ENCODE measurements at places on chromosomes 2 and 18. TPM values are rescaled to one million over a fixed set of nuclear protein-coding genes. Genes with fewer than 3 reads are reported as not detected.

DNA sequence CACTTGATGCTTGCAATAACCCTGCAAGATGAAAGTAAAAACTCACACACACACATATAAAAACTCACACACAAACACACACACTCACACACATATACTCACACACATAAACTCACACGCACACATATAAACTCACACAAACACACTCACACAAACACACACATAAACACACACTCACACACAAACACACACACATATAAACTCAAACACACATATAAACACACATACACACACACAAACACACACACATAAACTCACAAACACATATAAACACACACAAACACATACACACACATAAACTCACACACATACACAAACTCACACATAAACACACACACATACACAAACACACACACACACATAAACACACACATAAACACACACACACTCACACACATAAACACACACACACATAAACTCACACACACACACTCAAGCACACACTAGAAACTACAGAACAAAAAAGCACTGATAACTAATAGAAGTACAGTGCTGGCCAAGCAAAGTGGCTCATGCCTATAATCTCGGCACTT, 117.7 kb upstream of the TEKT4 start:
- H3K36me3 ChIP-seq: no peaks in the 10 kb centered on the region
- DNase-seq: no peak
- H3K4me1 ChIP-seq: no peaks in the 10 kb centered on the region
- H3K4me3 ChIP-seq: no peak overlapping the region

Gene TNFRSF11A
- total RNA-seq: 4.5 TPM

DNA sequence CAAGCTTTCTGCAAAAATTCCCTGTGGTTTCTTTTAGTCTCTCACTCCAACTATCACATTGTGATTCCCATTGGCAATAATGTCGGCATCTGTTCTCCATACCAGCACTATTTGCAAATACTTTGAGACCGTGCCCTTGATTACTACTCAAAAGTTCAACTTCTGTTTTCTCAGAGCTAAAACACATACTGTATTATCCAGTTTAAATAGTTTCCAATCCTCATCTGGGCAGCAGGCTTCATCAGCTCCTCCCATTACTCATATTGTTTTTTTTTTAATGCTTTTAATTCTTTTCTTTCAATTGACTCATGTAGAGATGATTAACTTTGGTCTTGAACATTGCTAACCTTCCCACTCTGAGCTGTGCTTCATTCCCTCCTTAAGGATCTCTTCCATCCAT, 135.8 kb downstream of the METTL8 start:
- no peaks in the 10 kb centered on the region for H3K4me1 ChIP-seq
- H3K27me3 ChIP-seq: no peaks in the 10 kb centered on the region
- DNase-seq: no peak
- H3K27ac ChIP-seq: no peak overlapping the region
- H3K4me3 ChIP-seq: no peak overlapping the region

Gene GPR155
- total RNA-seq: 10.7 TPM

GRCh38 chr2:100846716-100847115, 26.8 kb downstream of the NPAS2 start:
- no peak overlapping the region for H3K27ac ChIP-seq
- no peaks in the 10 kb centered on the region for H3K4me1 ChIP-seq
- H3K36me3 ChIP-seq: no peaks in the 10 kb centered on the region
- H3K4me3 ChIP-seq: no peak overlapping the region
- no peaks in the 10 kb centered on the region for H3K27me3 ChIP-seq

- H3K36me3 ChIP-seq: no peaks in the 10 kb centered on the region
- no peak for DNase-seq
- H3K27ac ChIP-seq: no peak overlapping the region
- H3K27me3 ChIP-seq: no peaks in the 10 kb centered on the region
Measured at GRCh38 chr2:191048073-191048472, 34.1 kb upstream of the STAT1 start.

Gene MC5R
- total RNA-seq: not detected

Gene SH3BP4
- total RNA-seq: 40.3 TPM

All from thyroid gland (tissue), 4 donors.